Adrenal gland (tissue), 19 donors: ENCODE measurements at places on chromosomes 2 and 18.

- DNase-seq = no peak
These were observed 235.8 kb downstream of the NBAS start for GRCh38 chr2:15325296-15325695.

DNA sequence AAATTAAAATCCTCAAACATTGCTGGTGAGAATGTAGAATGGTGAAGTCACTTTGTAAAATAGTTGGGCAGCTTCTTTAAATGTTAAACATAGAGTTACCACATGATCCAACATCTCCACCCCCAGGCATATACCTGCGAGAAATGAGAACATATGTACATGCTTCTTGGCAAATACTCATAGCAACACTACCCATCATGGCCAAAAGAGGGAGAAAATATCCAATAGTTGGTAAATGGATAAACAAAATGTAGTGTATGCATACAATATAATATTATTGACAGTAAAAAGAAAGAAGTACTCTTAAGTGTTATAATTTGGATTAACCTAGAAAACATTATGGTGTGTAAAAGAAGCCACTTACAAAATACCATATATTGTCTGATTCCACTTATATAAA, 185.9 kb downstream of the CDH7 start:
- no peak for DNase-seq

DNA sequence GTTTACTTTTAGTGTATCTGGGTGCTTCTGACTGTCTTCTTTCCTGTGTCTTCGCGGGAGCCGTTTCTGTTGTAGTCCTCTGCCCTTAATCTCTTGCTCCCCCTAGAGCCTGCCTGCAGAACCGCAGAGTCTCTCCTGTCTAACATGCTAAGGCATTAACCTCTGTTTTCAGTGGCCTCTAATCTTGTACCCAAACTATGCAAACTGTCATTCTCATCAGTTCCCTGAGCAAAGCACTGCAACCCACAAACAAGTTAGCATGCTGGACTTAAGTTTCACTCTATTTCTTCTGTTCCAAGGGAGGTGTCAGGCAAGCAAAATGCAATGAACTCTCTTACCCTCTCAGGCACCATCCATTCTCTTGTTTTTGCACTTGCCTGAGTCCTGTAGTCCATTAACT, 138.4 kb downstream of the OTX1 start:
- no peak for DNase-seq

DNA sequence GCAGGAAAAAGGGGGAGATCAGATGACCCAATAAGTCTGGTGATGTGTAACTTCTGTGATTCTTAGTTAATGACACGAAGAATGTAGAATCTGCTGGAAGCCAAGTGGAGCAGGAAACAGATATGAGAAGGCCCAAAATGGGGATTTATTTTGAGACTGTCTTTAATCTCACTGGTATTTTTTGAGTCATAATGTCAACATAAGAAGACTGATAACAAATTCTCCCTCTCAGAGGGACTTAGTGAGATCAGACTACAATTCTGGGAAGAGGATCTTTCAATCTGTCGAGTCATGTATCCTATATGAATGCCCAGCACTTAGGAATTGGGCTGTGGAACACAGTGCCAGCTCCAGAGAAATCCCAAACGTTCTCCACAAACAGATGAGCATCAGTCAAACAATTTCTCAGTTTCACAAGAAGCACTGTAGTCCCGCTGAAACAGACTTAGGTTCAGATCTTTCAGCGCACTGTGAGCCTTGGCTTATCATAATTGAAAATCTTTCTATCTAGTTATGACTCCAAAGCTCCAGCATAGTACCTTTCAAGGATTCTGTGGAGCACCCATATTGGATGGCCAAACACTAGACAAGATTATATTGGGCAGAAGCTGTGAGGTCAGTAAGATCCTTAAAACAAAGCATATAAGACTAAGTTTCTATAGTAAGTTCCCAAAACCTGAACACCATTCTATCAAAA, 738.2 kb downstream of the LRP1B start:
- no peak for DNase-seq

DNA sequence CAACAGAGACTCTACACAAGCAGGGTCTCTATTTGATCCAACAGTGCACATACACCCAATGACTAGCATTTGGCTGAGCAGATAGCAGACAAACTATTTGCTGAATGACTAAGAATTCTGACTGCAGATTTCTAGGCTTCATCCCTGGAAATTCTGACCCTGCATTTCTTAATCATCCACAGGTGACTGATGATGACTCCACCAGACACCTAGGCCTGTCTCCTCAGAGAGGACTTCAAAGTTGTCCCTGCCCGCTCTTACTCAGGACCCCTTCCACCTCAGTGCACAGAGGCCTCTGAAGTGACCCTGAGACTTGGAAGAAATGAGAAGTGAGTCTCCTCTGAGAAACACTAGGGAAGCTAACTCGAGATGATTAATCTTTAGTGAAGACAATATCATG, 51.3 kb downstream of the SEPTIN10 start:
- DNase-seq = no peak

DNA sequence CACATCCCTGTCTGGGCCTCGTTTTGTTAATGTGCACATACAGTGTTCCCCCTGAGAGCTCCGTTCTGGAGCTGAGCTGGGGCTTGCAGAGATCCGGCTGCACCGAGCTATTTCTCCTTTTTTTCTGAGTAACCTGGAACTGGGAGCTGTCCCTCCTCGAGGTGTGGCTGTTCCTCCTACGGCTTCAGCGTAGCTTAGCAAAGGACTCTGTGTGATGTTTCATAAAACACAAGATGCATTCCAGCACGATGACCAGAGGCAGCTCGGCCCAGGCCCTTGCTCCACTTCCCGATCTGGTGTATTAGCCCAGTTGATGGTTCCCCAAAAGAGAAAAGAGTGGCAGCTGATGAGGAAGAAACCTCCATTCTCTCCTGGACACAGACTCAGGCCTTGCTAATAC, 103.0 kb downstream of the FAM210A start:
- DNase-seq = no peak
